Activated CD4-positive, alpha-beta memory T cell treated with anti-CD3 and anti-CD28 coated beads for 36 hours (primary cell): ENCODE measurements at places on chromosomes 1 and 21. TPM values are rescaled to one million over a fixed set of nuclear protein-coding genes. Genes with fewer than 3 reads are reported as not detected.

- peaks cover 15% of the 10 kb centered on the region for H3K27me3 ChIP-seq
- H3K36me3 ChIP-seq, result no peaks in the 10 kb centered on the region
- no peak for DNase-seq
- H3K4me3 ChIP-seq, result no peak overlapping the region
- H3K27ac ChIP-seq, result no peak overlapping the region
These were observed 35.8 kb upstream of the CCN1 start for GRCh38 chr1:85544689-85545215.

- H3K36me3 ChIP-seq, result no peaks in the 10 kb centered on the region
- H3K4me1 ChIP-seq, result no peaks in the 10 kb centered on the region
- no peak overlapping the region for H3K4me3 ChIP-seq
These were observed 25.3 kb upstream of the RRP15 start for GRCh38 chr1:218259800-218260199.

- H3K4me1 ChIP-seq, result no peaks in the 10 kb centered on the region
- no peak overlapping the region for H3K27ac ChIP-seq
- no peaks in the 10 kb centered on the region for H3K36me3 ChIP-seq
- DNase-seq, result no peak
These were observed 752.3 kb upstream of the ADAMTS5 start for GRCh38 chr21:27719226-27719625.

Gene CD1D
- total RNA-seq, result not detected

GRCh38 chr1:212791261-212791675 lies 309 bp downstream of the NSL1 start:
- peaks cover 32% of the 10 kb centered on the region for H3K4me1 ChIP-seq
- no peaks in the 10 kb centered on the region for H3K27me3 ChIP-seq
- no peak for DNase-seq
- H3K36me3 ChIP-seq, result peaks cover 9% of the 10 kb centered on the region

- peak overlapping the region; percentile 38 for H3K27ac ChIP-seq
- no peaks in the 10 kb centered on the region for H3K36me3 ChIP-seq
- H3K4me3 ChIP-seq, result no peak overlapping the region
- peaks cover 53% of the 10 kb centered on the region for H3K4me1 ChIP-seq
- DNase-seq, result peak; percentile 56
These were observed 168.6 kb downstream of the TRIM33 start for GRCh38 chr1:114342376-114342775.

Gene RGS8
- not detected for total RNA-seq

GRCh38 chr1:187396929-187397796 lies 568.4 kb downstream of the PLA2G4A start:
- H3K36me3 ChIP-seq, result no peaks in the 10 kb centered on the region
- no peaks in the 10 kb centered on the region for H3K4me1 ChIP-seq
- no peak for DNase-seq
- H3K27me3 ChIP-seq, result no peaks in the 10 kb centered on the region
- no peak overlapping the region for H3K4me3 ChIP-seq

DNA sequence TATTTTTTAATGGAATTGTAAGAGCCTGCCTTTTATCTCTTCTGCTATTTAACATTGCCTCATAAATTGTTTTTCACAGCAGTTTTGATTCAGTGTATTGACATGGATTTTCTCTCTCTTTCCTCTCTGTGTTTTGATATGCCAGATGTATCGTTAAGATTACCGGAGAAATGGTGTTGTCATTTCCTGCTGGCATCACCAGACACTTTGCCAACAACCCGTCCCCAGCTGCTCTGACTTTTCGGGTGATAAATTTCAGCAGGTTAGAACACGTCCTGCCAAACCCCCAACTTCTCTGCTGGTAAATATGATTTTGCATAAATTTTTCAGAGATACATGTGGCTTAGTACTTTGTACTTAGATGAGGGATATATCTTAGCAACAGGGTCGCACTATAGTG lies 23.1 kb upstream of the DYNLT5 start:
- H3K4me3 ChIP-seq, result no peak overlapping the region
- DNase-seq, result peak; percentile 51
- H3K4me1 ChIP-seq, result peaks cover 24% of the 10 kb centered on the region
- H3K27me3 ChIP-seq, result peaks cover 4% of the 10 kb centered on the region

DNA sequence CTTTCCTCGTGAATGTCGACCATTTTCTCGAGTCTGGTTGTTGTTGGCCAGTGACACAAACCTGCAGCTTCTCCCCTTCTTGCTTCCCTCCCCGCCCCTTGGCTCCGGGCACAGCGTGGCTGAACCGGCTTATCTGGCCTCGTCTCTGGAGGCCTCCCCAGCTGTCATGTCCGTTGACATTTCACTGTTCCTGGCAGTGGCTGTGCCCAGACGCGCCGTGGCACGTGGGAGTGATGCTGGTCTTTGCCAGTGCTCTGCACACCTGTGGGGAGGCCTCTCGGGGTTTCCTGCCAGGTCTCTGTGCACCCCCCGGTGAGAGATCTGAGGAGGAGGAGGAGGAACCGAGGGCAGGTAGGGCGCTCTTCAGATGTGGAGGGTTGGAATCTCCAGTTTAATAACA lies 23.7 kb downstream of the SKI start:
- no peaks in the 10 kb centered on the region for H3K27me3 ChIP-seq
- peaks cover 20% of the 10 kb centered on the region for H3K36me3 ChIP-seq
- peaks cover 53% of the 10 kb centered on the region for H3K4me1 ChIP-seq
- DNase-seq, result no peak
- peak overlapping the region; percentile 77 for H3K27ac ChIP-seq

DNA sequence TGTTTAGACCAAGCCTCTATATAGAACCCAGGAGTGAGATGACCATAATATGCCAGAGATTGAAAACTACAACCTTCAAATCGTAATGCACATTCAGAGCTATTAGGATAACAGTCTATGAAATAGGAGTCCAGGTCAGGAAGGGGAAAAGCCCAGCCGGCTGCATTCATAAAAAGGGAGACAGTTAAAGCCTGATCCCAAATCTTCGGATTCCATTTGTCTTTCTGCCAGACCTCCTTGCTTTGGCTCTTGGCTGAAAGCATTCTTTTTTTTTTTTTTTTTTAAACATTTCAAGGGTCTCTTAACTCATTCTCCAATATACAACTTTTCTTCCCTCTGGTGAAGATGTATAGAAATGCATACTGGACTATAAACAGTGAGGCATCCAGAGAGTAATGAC lies 81.1 kb downstream of the NTPCR start:
- no peaks in the 10 kb centered on the region for H3K27me3 ChIP-seq
- no peak overlapping the region for H3K27ac ChIP-seq
- DNase-seq, result no peak
- H3K4me1 ChIP-seq, result no peaks in the 10 kb centered on the region
- peaks cover 12% of the 10 kb centered on the region for H3K36me3 ChIP-seq

- H3K36me3 ChIP-seq, result peaks cover 2% of the 10 kb centered on the region
- no peak for DNase-seq
- no peak overlapping the region for H3K4me3 ChIP-seq
- H3K27me3 ChIP-seq, result no peaks in the 10 kb centered on the region
- H3K27ac ChIP-seq, result no peak overlapping the region
These were observed 205.8 kb upstream of the DUSP10 start for GRCh38 chr1:221947731-221948130.

GRCh38 chr1:31510304-31510703 lies 66.0 kb upstream of the TINAGL1 start:
- H3K27ac ChIP-seq, result no peak overlapping the region
- H3K4me3 ChIP-seq, result no peak overlapping the region
- peaks cover 5% of the 10 kb centered on the region for H3K27me3 ChIP-seq
- no peak for DNase-seq
- no peaks in the 10 kb centered on the region for H3K36me3 ChIP-seq

Gene NUF2
- 66.3 TPM for total RNA-seq

- no peaks in the 10 kb centered on the region for H3K27me3 ChIP-seq
- peak; percentile 83 for DNase-seq
- H3K36me3 ChIP-seq, result peaks cover 34% of the 10 kb centered on the region
- peaks cover 48% of the 10 kb centered on the region for H3K4me1 ChIP-seq
These were observed 46.0 kb downstream of the TRAPPC10 start for GRCh38 chr21:44057960-44058651.

Gene VHLL
- not detected for total RNA-seq

Gene HCRTR1
- total RNA-seq, result not detected

- no peaks in the 10 kb centered on the region for H3K4me1 ChIP-seq
- DNase-seq, result no peak
These were observed 133.9 kb downstream of the PEX14 start for GRCh38 chr1:10608690-10609089.

- peak overlapping the region; percentile 87 for H3K27ac ChIP-seq
- peaks cover 51% of the 10 kb centered on the region for H3K36me3 ChIP-seq
- peaks cover 54% of the 10 kb centered on the region for H3K4me1 ChIP-seq
- H3K27me3 ChIP-seq, result no peaks in the 10 kb centered on the region
- no peak for DNase-seq
These were observed 1.7 kb downstream of the CSF1 start for GRCh38 chr1:109912214-109912861.

Gene LCE3C
- not detected for total RNA-seq

DNA sequence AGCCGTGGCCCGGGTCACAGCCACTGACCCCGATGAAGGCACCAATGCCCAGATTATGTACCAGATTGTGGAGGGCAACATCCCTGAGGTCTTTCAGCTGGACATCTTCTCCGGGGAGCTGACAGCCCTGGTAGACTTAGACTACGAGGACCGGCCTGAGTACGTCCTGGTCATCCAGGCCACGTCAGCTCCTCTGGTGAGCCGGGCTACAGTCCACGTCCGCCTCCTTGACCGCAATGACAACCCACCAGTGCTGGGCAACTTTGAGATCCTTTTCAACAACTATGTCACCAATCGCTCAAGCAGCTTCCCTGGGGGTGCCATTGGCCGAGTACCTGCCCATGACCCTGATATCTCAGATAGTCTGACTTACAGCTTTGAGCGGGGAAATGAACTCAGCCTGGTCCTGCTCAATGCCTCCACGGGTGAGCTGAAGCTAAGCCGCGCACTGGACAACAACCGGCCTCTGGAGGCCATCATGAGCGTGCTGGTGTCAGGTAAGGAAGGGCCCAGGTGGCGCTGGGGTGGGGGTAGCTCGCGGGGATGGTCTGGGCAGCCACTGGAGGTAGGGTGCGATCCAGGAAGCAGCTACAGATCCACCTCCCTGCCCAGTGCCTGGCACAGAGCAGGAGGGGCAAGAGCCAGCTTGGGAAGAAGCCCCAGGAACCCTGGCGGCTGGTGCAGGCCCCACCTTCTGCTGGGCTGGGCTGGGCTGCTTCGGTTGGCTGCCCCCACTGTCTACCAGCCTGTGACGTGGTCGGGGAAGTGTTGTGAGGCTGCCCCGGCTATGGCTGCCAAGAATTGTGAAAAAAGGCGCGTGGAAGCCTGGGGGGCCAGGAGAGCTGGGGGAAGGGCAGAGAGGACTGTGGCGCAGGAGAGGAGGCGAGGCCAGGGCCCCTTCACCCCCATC lies 3.8 kb downstream of the CELSR2 start:
- H3K27me3 ChIP-seq, result peaks cover 2% of the 10 kb centered on the region
- DNase-seq, result no peak
- no peak overlapping the region for H3K27ac ChIP-seq
- no peak overlapping the region for H3K4me3 ChIP-seq
- no peaks in the 10 kb centered on the region for H3K36me3 ChIP-seq

Gene OR2G3
- not detected for total RNA-seq

DNA sequence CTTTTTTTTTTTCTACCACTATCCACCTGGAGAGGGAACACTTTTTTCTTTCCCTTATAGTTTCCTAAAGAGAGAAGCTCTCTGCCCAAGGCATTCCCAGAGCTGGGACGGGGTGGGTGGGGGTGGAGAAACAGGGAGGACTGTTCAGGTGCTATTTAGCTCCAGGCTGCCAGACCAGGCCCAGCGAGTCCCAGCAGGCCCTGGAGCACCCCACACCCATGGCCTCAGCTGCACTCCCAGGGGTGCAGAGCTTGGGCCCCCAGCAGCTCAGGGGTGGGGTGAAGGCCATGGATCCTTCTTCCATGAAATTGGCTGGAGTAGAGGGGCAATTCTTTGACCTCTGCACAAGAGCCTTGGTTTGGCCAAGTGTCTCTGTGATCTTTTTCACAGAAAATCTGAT lies 4.1 kb downstream of the ETV3L start:
- H3K27me3 ChIP-seq, result no peaks in the 10 kb centered on the region
- no peak overlapping the region for H3K27ac ChIP-seq
- no peak for DNase-seq
- H3K4me3 ChIP-seq, result no peak overlapping the region
- H3K36me3 ChIP-seq, result no peaks in the 10 kb centered on the region

- H3K27me3 ChIP-seq, result peaks cover 18% of the 10 kb centered on the region
- H3K4me3 ChIP-seq, result no peak overlapping the region
- DNase-seq, result no peak
- no peaks in the 10 kb centered on the region for H3K36me3 ChIP-seq
- no peaks in the 10 kb centered on the region for H3K4me1 ChIP-seq
These were observed 24.2 kb downstream of the HSPA13 start for GRCh38 chr21:14358775-14359174.

- no peak for DNase-seq
- no peak overlapping the region for H3K27ac ChIP-seq
- no peaks in the 10 kb centered on the region for H3K36me3 ChIP-seq
- no peak overlapping the region for H3K4me3 ChIP-seq
These were observed 106.3 kb upstream of the LBR start for GRCh38 chr1:225534135-225534534.

DNA sequence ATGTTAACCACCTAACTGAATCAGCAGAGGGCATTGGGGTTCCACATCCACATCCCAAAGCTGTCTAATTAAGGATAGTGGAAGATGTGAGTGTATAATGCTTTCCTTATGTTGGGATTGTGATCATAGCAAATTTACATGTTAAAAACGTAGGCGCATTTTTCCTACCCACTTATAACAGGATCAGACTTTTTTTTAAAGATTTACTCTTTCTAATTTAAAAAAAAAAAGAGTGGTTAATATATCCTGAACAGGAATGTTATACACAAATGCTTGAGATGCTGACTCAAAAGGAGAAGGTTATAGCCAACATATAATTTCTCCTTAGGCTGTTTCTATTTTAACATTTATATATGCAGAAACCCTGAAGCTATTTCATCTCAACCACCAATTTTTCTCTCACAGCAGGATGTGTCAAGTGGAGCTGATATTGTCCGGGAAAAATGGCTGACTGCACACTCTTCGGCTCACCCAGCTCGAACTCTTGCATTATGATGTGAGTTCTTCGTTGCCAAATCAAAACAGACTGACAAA lies 40.3 kb downstream of the RGS5 start:
- DNase-seq, result no peak
- H3K4me3 ChIP-seq, result no peak overlapping the region
- H3K27me3 ChIP-seq, result no peaks in the 10 kb centered on the region
- no peak overlapping the region for H3K27ac ChIP-seq
- H3K36me3 ChIP-seq, result peaks cover 17% of the 10 kb centered on the region
- H3K4me1 ChIP-seq, result no peaks in the 10 kb centered on the region

Gene ADAMTS4
- 3.0 TPM for total RNA-seq

DNA sequence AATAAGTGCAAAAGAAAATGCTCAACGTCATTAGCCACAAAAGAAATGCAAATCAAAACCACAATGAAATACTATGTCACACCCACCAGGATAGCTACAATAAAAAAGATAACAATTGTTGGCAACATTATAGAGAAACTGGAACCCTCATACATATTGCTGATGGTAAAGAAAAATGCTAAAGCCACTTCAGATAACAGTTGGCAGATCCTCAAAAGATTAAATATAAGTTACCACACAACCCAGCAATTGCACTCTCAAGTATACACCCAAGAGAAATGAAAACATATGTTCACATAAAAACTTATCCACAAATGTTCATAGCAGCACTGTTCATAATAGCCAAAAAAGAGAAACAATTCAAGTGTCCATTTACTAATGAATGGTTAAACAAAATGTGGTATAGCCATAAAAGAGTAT lies 20.7 kb downstream of the TRIM33 start:
- H3K27ac ChIP-seq, result no peak overlapping the region
- DNase-seq, result no peak
- no peaks in the 10 kb centered on the region for H3K27me3 ChIP-seq
- peaks cover 22% of the 10 kb centered on the region for H3K36me3 ChIP-seq
- H3K4me1 ChIP-seq, result peaks cover 44% of the 10 kb centered on the region
